Colonic mucosa (tissue), 4 donors: ENCODE measurements at places on chromosomes 12 and 14. TPM values are rescaled to one million over a fixed set of nuclear protein-coding genes. Genes with fewer than 3 reads are reported as not detected.
A peak's percentile ranks its signal among the peaks of the same experiment; 100 is the strongest.

GRCh38 chr14:69500736-69501135 is 16.2 kb downstream of the PLEKHD1 start:
- no peak for DNase-seq

DNA sequence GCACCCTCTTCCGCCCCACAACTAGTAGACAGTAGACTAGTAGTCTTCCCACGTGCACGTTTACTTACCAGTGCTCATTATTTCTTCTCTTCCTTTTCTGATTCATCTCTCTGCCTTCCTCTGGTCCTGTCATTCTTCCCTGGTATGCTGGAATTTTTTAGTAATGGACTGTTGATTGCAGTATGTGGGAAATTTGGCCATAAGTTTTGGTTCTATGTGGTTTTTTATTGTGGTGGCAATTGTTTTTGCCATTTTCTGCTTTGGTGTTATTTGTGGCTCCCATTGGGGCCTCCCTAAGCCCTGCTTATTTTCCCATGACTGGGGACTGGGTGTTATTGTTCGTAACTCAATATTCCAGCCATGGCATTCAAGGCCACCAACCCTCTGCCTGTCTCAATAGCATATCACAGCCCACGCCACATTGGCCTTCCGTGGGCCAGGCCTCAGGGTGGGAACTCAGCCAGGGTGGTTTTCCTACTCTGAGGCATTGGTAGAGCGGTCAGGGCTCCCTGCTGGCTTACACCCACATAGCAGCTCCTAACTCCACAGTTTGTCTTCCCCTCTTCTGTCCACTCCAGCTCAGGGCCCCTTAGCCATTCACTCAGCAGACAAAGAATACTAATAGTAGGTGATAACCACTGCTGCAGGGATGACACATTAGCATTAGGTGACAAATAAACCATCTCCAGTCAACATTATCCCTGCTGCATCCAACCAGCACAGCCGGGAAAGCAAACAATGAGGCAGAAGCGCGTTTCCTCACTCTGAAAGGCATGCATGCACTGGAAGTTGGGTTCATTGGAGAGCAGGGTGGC is 321.5 kb downstream of the CACNA1C start:
- no peak for DNase-seq

DNA sequence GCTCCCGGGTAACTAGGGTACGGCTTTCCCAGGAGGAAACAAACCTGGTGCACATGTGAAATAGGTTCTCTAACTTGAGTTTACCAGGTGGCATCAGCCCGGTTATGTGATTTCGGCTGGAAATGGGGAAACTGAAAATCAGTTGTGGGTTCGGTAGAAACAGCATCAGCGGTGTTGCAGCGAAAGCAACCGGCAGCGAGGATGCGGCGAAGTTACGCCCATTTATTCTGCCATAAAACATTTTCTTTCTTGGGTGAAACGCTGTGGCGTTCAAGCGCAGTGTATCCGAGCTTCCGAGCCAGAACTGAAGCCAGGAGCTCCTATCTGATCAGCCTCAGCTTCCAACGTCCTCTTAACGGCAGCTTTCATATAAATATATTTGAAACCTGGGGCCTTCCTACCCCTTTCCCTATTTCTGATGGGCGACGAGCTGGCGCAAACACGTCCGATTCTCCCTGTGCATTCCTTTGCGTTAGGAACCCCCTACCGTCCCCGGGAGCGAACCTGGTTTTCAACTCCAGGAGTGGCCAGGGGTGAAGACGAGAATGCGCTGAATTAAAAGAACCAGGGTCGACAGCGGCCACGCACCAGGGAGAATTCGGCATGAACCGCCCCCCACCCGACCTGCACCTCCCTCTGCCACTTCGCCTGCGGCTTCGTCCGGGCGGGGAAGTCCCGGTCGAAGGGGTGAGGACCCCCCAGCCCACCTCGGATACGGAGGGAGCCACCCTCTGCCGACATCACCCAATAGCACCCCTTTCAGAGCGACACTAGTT is 1.6 kb downstream of the DPF3 start:
- peak; percentile 44 for DNase-seq

DNA sequence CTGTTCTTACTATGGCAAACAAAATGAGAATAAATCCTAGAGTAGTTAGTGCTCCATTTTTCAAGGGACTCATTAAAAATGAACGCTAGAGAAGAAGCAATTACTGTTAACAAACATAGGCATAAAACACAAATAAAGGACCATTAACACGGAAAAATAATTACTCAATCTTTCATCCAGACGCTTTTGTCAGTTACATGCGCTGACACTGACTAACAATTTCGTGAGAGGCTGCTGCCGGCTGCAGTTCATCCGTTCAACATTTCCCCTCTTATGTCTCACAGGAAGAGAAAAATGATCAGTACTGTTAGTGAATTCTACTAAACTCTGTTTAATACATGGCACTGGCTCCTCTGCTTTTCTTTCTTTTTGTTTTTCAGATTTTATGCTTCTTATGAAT is 472.7 kb upstream of the FLRT2 start:
- no peak for DNase-seq

- DNase-seq, result no peak
These were observed 177.9 kb upstream of the PRMT8 start for GRCh38 chr12:3313066-3313465.

DNA sequence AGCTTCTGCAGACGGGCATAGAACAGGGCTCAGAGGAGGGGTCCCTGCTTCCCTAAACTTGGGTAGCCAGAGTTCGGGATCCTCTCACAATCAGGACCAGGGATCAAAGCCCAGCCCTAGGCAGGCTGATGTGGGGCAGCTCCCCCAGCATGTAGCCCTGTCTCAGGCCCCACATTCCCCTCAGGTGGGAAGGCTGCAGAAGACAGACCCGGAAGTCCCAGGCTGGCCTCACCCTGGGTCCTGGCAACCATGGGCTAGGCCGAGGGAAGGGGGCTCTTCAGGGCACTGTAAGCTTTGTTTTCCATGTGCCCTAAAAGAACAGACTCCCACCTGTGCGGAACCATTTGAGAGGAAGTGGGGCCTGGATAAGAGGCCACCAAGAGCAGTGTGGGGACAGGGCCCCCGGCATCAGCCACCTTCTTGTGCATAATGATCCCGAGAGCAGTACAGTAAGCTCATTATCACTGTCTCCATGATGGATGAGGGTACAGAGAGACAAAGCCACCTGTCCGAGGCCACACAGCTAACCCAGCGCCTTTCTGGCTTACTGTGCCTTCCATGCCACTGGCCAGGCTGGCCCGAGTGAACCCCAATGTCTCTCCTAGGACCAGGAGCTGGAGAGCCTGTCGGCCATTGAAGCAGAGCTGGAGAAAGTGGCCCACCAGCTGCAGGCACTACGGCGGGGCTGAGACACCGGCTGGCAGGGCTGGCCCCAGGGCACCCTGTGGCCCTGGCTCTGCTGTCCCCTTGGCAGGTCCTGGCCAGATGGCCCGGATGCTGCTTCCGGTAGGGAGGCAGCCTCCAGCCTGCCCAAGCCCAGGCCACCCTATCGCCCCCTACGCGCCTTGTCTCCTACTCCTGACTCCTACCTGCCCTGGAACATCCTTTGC is 11.5 kb downstream of the CHGA start:
- no peak for DNase-seq

DNA sequence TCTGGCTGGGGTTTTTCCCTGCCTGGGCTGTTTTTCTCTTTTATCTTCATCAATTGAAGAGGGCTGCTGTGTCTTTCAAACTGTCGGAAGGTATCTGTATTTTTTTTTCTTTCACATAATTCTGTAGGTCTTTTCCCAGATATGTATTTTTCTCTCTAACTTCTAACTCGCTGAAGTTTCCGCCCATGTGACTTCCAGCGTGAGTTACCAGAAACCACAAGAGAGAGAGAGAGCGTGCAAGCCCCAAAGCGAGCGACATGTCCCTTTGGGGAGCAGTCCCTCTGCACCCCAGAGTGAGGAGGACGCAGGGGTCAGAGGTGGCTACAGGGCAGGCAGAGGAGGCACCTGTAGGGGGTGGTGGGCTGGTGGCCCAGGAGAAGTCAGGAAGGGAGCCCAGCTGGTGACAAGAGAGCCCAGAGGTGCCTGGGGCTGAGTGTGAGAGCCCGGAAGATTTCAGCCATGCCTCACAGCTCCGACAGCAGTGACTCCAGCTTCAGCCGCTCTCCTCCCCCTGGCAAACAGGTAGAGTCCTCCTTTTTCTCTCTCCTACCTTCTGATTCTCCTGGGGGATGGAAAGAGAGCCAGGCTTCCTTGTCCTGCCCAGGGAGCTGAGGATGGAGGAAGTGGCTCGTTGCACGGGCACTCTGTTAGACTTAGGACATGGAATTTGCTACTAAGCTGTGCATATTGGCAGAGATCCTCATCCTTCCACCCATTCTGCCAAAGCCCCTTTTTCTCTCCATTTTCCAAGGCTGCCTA is at the start of gene BATF:
Gene BATF (plus strand): TSS at position 246 of the 759 bp plus-strand sequence. CDS start 214 bp downstream, at position 460.
- peak; percentile 56 for DNase-seq

- DNase-seq, result no peak
These were observed 1223.2 kb upstream of the TMEM132C start for GRCh38 chr12:127043731-127044130.

DNA sequence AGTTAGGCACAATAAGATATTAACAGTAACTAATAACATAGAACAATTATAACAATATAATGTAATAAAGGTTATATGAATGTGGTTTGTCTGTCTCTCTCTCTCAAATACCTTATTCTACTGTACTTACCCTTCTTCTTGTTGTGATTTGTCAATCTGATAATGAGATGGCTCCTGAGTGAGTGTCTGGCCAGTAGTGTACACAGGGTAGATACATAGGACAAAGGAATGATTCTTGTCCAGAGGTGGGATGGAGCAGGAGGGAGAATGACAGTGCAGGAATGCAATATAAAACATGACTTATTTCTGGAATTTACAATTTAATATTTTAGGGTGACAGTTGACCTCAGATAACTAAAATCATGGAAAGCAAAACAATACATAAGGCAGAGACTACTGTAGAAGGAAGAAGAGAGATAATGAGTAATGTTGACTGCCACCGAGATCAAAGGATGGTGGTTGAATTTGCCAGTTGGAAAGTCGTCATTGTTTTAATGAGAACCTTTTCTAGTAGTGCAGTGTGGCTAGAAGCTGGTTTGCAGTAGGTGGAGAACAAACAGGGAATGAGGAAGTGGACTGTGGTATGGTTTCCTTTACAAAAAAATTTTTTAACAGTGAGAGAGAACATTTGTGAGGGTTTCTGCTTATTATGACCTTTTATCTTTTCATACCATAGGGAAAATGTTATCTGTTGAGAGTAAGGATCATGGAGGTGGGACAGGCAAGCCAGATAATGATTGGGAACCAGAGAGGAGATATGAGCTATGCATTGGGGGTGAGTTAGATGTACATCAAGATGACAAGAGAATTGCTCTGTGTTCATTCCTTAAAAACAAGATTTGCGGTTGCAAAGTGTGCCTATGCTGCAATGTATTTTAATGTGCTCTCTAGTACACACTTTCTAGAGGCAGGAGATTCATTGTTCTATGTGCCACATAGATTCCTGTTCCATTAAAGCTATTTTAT is 458.3 kb downstream of the BTG1 start:
- DNase-seq, result no peak

DNA sequence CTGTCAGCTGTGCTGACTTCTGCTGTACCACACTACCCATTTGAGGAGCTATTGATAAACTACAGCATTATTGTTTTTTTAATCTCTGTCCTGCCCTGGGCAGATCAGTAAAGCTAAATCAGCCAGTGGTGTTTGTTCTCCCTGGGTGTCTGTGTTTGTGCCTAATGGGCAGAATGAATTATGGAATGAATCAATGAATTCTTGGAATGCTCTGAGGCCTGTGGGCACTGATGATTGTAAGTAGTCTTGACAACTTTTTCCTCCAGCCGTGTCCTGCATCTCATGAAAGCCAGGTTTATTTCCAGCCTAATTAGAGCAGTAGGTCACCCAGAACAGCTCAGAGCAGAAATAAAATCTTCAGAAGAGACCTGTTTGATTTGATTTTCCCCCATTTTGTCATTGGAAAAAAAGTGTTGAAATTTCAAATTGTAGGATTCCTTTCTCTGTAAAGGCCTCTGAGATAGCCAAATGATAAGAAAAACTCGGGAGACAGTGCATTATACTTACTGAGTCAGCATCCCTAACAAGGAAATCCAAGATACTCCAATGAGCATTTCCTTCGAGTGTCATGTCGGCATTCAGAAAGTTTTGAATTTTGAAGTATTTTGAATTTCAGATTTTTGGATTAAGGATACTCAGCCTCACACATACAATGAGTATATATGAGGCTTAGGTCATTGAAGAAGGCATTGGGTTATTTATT is 19.4 kb upstream of the EVL start:
- no peak for DNase-seq

DNA sequence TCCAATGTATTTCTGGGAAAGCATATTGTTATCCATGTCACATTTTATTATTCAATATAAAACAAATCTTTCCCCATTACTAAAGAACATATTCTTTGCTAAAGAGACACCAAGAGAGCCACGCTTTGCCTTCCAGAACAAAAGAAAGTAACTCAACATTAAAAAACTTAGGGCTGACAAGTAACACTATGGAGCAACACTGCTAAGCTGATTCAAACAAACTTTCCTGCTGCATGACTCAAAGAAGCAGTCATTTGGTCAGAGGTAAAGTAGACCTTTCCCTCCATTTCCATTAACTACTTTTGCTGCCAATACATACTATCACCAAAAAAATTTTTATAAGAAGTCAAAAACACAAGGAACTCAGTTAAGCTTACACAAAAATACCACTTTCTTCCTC is 83.0 kb downstream of the DENND5B start:
- DNase-seq, result no peak

DNA sequence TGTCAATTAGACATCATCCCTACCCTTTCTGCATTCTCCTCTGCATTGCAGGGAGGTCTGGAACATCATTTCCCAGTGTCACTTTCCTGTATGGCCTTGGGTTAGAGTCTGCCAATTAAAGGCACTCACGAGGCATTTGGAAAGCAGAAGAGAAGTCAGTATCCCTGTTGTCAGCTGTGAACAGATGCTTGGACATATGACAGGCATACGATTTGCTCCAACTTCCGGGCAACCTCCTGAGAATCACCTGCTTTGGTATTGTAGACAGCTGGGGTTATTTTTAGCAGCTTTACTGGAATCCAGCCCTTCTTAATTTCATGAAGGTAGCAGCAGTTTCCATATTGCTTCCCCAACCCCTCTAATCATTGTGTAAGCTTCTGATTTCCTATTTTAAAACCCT is 88.7 kb upstream of the DHRS4 start:
- DNase-seq, result no peak

- DNase-seq, result no peak
These were observed 56.6 kb downstream of the MAX start for GRCh38 chr14:65045709-65046108.

DNA sequence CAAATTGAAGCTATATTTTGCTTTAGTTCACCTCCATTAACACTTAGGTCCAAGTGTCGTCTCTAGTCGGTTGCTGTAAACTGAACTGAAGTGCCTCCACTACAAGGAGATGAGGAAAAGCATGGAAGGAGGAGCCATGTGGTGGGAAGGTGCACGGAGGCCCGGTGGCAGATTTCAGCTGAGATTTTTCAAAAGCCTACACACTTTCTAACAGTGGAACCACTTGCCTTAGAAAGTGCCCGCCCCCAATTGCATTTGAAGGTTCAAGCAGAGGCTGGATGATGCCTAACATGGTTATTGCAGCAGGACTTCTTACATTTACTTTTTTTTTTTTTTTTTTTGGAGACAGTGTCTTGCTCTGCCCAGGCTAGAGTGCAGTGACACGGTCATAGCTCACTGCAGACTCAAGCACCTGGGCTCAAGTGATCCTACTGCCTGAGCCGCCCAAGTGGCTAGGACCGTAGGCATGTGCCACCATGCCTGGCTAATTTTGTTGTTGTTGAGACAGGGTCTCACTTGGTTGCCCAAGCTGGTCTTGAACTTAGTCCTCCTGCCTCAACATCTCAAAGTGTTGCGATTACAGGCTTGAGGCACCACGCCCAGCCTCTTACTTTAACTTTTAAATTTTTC is 27.6 kb downstream of the EML1 start:
- no peak for DNase-seq

GRCh38 chr12:16726879-16727278 is 120.9 kb upstream of the LMO3 start:
- DNase-seq, result no peak

The SERPINA4 gene
- 0.37 TPM for total RNA-seq

The KCNH3 gene
- total RNA-seq, result 0.05 TPM
